CD4-positive, alpha-beta T cell treated with Interleukin-15 for 4 hours (primary cell): ENCODE measurements at places on chromosomes 7 and 10.

GRCh38 chr10:509361-510102, 179.9 kb downstream of the DIP2C start:
- DNase-seq, result no peak

DNA sequence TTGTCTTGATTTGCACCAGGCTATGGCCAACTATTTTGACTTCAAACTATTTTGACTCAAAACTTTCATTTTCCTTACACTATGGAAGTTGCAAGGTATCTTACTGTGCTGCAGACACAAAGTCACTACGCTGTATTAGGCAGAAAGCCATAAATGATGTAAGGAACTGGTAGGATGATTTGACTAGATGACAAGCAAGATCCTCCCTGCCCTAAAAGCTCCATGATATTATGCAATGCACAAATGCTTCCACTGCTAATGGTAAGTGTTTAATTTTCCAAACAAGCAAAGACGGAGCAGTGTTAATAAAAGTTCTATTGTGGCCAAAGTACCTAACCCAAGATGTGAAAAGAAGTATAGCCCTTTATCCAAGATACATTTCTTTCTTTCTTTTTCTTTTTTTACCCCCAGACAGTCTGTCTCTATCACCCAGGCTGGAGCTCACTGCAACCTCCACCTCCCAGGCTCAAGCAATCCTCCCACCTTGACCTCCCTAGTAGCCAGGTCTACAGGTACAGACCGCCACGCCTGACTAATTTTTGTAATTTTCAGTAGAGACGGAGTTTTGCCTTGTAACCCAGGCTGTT, 98.2 kb downstream of the ANK3 start:
- DNase-seq, result no peak

- DNase-seq, result no peak
Measured at GRCh38 chr10:60461688-60462087, 72.0 kb upstream of the ANK3 start.

- DNase-seq, result no peak
Measured at GRCh38 chr7:17471325-17471724, 172.9 kb downstream of the AHR start.

GRCh38 chr10:824497-824896, 107.0 kb downstream of the LARP4B start:
- DNase-seq, result no peak

DNA sequence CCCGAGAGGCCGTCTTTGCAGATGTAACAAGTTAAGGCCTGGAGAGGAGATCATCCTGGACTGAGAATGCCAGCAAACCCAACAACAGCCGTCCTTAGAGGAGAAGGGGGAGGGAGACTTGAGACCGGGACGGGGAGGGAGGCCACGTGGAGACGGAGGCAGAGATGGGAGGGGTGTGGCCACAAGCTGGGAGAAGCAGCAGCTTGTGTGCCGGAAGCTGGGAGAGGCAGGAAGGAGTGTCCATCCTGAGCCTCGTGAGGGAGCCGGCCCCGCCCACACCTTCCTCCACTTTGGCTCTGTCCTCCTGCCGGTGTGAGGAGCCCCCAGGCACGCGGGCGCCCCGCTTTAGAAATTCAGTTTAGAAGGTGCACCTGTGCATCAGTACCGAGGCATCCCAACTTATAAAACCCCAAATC, 95.7 kb downstream of the DNAJB6 start:
- no peak for DNase-seq

GRCh38 chr7:37768611-37769010, 79.8 kb upstream of the NME8 start:
- DNase-seq, result no peak

GRCh38 chr7:106071356-106071998, 40.6 kb downstream of the SYPL1 start:
- DNase-seq, result peak; percentile 53

DNA sequence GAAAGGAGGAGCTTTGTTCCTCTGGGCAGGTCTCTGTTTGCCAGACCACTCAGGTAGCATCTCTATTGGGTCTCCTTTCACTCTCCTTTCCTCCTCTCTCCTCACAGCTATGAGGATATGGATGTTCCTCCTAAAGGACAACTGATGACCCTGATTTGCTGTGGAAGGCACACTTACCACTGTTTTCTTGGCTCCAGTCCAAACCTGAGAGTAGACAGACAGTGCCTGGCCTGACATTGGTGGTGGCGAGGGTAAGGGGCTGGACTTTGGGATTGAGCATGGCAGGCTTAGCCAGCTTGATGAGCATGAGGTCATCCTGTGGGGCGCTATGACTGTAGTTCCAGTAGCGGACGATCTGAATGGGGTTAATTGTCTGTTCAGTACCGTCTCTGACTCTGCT, 3.6 kb downstream of the PRSS37 start:
- DNase-seq, result no peak

DNA sequence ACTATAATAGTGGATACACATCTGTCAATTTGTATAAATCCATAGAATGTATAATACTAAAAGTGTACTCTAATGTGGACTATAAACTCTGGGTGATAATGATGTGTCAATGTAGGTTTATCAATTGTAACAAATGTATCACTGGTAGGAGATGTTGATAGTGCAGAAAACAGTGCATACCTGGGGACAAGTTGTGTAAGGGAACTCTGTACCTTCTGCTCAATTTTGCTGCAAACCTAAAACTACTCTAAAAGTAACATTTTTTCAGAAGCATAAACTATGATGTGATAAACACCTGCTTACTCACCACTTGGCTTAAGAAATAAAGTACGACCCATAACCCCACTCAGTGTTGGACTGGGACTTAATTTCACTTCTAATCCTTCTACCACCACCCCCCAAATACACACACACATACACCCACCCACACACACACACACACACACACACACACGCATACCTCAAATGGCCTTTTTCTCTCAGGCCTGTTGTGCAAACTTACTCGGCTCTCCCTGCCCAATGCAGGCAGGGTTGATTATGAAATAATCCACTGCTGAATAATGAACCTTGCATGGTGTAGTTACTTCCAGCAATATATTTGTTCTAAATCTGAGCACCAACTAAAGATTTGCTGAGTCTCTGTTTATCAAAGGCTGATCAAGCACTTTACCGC, 154.1 kb upstream of the KMT2E start:
- DNase-seq, result no peak

- no peak for DNase-seq
Measured at GRCh38 chr10:66792441-66792840, 133.4 kb upstream of the LRRTM3 start.

DNA sequence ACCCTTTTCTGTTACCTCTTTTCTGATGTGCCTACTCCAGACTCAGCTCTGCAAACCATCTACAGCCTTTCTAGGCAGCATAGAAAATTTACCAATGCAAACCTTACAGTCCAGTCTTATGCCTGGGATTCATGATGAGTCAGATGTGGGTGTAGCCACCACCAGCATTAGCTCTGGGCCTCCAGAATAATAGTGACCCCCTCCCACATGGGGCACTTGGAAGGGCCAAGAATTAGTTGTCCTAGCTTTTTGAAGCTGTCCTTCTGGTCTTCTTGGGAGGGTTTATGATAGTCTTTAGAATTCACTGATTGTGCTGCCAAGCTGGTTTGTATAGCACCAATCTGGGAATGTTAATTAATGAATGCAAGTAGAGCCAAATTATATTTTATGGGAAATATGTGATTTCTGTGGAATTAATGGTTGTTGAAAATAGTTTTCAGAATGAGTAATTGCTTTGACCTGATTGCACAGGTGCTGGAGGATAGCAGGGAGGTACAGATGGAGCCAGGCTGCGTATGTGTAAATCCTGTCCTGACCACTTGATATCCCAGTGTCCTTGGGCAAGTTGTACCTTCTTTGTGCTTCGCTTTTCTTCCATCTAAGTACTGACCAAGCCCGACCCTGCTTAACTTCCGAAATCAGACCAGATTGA, 94.8 kb downstream of the CPED1 start:
- DNase-seq, result no peak

DNA sequence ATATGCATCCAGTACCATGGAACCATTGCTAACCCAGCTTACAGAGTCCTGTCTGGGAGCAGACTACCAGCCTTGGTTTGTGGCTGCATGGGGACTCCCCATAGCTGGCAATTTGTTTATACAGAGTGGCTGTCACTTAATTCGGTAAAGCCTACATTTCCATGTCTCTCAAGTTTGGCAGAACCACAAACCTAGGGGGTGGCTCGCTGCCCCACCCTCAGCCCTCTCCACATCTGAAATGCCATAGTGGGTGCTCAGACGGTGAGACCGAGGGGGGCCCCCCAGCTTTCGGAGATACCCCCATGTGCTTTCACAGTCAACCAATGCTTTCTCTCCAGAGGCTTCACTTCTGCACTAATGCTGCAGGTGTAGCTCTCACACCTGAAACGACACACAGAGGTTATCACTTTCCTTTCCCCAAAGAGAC, 75.5 kb upstream of the KAT6B start:
- no peak for DNase-seq

DNA sequence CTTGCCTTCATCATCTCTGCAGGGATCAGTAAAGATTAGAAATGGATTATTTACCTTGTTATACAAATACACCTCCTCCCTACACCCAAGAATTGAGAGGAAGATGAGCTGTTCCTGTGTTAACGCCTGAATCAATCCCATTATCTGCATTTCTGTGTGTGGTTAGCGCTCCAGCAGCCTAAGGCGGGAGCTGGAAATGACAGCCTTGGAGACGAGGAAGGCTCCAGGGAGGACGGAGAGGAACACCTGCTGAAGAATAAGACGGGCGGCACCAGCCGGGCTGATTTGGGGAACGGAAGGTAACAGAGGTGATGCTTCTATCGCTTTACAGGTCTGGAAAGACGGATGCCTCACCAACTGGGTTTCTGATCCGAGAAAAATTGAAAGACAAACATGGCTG, 34.2 kb upstream of the DDC start:
- DNase-seq, result no peak

DNA sequence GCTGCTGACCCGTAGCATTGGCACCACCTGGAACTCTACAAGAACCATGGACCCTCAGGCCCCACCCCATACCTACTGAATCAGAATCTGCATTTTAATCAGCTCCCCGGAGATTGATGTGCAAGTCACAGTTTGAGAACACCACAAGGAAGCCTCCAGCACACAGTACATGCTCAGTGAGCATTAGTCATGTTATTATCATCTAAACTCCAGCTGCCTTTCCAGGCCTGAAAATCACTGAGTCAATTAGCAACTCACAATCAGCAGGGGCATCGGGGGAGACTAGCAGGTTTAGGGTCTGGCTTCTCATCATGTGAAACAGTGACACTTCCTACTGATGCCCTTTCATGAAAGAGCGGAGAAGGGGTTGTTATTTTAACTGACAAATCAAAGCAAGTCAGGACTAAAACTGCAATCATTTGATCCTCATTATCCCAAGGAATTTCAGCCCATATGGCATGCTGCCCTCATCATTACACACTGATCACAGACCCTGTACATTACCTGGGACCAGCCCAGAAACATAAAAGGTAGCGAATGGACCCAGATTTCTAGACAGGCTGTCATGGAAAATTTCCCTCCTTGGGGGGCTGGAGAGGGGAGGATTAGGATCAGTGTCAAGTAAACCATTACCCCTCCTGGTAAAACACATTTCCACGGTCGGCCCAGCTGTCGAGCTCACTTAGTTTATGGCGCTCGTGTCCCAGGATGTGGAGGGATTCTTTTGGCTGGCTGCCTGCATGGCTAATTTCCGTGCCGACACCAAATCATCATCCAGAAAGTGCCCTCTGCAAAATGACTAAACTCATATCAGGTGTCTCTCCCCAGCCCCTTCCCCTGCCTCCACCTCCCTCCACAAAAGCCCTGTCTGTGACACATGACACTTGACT, 122.8 kb downstream of the PRLHR start:
- no peak for DNase-seq

DNA sequence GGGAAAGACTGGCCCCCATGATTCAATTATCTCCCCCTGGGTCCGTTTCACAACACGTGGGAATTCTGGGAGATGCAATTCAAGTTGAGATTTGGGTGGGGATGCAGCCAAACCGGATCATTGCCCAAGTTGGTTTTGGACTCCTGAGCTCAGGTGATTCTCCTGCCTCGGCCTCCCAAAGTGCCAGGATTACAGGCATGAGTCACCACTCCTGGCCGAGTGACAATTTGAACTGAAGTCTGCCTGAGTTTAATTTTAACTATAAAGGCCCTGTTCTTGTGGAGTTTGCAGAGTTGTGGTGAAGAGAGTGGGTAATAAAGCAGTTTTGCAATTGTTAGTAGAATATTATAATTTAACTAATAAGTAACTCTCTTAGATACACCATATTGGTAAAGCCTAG, 78.3 kb downstream of the GALNT17 start:
- no peak for DNase-seq

DNA sequence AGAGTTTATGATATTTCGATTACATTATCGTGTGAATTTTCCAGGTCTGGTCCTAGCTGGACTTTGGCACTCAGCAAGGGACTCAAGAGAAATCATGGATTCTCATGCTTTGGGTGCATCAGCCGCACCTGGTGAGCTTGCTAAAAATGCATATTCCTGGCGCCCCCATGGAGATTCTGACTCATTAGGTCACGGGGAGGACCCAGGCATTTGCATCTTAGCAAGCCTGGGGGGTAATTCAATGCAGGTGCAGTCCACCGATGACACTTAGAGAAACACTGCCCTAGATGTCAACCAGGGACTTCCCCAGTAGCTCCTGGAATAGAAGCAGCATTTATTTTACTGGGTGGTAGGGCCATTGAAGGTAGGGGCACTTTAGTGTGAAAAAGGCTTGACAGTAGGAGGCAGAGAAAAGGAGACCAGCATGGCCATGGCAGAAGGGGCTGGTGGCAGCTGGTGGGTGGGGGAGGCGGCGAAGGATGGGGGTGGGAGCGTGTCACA, 29.9 kb upstream of the PDCD4 start:
- no peak for DNase-seq

DNA sequence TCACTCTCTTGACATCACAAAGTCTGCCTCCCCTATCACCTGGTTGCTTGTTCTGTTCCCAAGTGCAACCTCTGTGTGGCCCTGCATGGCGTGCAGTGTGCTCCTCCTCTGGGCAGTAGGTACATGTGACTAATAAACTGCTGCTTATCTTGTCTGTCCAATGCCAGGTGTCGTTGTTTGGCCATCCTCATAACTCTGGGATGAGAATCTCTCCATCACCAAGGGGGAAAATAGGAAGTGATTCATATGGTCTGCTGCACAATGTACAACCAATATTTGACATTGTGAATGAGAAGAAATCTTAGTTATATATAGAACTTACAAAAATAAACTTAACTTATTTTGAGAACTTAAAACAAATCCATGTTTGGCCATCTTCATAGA, 135.2 kb downstream of the INHBA start:
- DNase-seq, result no peak

- no peak for DNase-seq
Measured at GRCh38 chr7:36663481-36663880, 60.8 kb downstream of the AOAH start.

- DNase-seq, result no peak
Measured at GRCh38 chr10:84534168-84534567, 205.8 kb downstream of the CCSER2 start.

GRCh38 chr10:128959746-128960145, 507.3 kb upstream of the MGMT start:
- no peak for DNase-seq

GRCh38 chr10:85936161-85936560, 430.4 kb downstream of the GRID1 start:
- no peak for DNase-seq
